ENCODE measurements at places on chromosomes 6 and 20.

DNA sequence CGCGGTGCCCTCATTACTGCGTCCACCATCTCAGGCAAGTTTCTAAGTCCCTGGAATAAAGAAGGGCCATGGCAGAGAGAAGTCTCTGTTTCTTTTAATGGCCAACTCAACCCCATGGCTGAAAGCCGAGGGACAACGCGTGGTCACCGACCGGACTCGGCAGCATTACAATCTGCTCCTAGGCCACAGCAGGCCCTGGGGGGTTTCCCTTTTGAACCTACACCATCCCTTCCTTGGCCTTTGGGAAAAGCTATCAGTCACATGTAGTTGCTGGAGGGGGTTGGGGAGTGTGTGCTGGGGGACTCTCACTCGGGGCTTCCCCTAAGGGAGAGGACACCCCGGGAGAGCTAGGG is 11.1 kb upstream of the FAM83C start:
- DNase-seq, result no peak

DNA sequence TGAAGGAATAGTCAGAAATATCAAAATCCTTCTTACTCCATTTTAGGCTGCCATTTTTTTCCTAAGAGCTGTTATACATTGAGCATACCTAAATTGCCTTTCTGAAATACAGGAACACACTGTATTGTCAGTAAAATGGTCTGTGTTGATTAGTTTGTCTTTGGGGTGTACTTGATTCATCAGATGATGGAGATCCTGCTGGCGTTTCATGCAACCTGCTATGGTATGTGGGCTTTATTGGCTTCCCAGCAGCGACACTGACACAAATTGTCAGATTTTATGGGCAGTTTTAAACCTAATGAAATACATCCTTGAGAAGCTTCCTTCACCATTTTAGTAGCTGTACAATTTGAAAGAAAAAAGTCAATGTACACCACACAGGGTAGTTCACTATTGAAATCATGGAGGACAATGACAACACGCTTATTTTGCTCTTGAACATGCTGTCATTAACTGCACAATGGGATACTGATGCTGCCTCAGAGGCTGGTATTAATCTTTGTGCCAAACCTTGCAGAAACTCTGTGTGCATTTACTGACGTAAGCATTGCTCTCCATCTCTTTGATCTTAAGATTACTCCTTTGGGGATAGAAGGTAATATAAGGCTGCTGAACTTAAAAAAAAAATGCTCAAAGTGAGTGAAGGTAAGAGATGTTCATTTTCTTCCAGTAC is 124.9 kb downstream of the LAMA2 start:
- no peak for DNase-seq

- DNase-seq, result no peak
These were observed 277.1 kb downstream of the SYNE1 start for GRCh38 chr6:152360034-152360433.

DNA sequence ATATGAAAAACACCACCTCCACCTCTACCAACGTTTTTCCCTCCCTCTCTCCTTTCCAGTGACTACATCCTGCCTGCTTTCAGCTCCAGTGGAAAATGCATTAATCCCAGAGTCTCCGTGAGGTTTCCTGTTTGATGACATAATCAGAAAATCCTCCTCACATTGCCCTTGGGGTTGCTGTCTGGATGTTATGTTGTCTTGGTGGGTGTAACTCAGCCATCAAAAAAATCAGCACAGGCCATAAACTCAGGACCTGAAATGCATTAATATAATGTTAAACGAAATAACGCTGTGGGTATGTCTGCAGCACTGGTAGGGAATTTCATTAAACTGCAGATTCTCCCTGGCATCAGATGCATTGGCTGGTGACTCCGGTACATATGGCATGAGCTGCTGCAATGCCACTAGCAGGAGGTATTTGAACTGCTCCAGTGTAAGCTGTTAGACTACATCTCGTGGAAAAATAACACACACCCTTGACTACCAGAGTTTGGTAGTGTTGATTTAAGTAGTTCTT is 297.8 kb downstream of the PRL start:
- no peak for DNase-seq

GRCh38 chr6:169119669-169120068 is 134.0 kb downstream of the THBS2 start:
- DNase-seq, result no peak

DNA sequence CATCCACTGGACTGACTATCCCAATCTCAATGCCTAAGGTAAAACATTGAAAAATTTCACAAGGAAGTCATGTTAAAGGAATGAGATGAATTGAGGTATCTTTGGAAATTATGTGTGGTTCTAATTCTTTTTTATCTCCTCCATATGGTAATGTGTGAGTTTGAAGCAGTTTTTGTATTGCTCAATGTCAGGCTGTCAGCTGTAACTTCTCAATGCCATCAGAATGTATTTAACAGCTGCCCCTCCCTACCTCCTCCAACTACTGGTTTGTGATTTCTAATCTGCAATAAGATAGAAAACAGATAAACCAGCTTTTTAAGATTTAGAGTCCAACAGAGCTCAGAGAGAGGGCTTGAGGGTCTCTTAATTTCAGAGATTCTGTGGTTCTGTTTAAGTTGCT is 1005.8 kb upstream of the ADGRB3 start:
- no peak for DNase-seq

DNA sequence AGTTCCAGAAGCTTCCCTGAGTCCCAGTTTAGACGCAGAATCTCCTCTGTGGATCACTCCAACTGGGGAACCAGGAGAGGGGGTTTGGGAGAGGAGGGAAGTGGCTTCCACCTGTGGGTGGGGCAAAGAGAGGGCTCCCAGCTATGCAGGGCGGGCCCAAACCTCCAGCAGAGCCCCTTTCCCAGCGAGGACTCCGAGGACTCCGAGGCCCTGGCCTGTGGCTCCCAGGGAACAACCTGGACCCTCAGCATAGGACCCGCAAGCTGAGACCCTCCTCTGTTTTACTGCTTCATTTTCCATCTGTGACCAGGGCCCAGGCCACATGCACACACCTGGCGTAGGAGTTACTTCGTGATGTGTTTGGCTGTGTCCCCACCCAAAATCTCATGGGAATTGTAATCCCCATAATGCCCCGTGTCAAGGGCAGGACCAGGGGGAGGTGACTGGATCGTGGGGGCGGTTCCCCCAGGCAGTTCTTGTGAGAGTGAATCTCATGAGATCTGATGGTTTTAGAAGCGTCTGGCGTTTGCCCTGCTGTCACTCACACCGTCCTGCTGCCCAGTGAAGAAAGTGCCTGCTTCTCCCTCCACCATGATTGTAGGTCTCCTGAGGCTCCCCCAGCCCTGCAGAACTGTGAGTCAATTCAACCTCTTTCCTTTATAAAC is 27.9 kb downstream of the NTSR1 start:
- no peak for DNase-seq

GRCh38 chr6:144912474-144912873 is 627.3 kb downstream of the UTRN start:
- no peak for DNase-seq

DNA sequence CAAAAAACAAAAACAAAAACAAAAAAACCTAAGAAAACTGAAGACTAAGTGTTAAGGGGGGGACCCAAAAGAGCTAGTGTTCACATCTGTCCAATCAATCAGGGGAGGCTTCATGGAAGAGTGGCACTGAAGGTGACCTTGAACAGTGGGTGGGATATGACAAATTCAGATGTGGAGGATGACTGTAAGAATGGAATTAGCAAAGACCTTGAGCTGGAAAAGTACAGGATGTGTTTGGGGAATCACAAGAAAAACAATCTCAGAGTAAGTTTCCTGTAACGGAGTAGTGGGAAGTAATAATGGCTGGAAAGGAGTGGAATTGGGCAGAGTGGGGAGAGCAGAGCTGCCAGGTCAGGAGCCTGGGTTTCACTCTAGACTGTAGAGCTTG is 2.9 kb upstream of the IER3 start:
- no peak for DNase-seq

DNA sequence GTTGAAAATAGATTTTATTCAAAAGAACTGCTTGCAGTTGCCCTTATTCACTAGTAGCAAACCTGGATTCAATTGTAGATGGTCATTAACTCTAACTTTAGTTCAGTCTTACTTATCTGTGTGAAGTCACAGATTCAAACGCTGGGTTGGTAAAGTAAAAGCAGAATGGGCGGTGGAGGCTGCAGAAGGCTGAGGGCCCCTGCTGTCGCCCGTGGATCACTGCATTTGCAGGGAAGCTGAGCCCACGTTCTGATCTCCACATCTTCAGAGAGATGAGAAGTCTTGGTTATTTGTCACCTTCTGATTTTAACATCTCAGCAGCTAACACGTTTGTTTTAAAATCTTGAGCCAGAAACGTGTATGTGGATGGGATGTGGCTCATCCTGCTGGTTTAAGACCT is 75.1 kb downstream of the SNX9 start:
- DNase-seq, result no peak

DNA sequence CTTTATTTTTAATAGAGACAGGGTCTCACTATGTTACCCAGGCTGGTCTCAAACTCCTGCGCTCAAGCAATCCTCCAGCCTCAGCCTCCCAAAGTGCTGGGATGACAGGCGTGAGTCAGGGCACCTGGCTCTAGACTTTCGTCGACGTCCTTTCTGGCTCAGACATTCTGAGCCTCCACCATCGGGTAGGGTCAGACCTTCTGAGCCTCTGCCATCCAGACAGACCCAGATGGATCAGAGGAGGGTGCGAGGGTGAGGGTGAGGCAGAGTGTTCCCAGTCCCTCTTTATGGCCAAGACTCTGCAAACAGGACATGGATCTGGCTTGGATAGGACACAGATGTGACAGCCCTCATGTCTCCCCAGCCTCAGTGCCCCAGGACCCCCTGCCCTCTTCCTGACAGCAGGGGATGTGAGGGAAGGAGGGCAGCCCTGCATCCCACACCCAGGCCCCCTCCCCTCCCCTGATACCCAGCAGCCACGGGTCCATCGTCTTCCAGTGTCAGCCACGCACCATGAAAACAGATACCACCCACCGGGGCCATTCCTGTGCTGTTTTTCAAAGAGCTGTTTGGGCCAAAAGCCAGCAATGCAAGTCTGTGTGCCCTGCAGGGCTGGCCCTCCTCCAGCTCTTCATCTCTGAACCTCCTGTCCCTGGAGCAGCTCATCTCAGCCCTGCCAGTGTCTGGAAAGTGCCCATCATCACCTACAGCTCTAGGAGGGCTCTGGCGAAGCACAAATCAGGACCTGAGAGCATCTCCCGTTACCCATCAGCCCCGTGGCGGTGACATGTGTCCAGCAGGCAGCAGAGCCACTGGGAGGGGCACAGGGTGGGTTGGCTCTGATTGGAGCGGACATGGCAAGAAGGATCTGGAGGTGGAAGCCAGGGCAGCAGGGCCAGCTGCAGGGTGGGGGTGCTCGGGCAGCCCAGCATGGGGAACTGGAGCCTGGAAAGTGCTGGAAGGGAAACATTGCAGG is 208.4 kb downstream of the PREX1 start:
- no peak for DNase-seq

DNA sequence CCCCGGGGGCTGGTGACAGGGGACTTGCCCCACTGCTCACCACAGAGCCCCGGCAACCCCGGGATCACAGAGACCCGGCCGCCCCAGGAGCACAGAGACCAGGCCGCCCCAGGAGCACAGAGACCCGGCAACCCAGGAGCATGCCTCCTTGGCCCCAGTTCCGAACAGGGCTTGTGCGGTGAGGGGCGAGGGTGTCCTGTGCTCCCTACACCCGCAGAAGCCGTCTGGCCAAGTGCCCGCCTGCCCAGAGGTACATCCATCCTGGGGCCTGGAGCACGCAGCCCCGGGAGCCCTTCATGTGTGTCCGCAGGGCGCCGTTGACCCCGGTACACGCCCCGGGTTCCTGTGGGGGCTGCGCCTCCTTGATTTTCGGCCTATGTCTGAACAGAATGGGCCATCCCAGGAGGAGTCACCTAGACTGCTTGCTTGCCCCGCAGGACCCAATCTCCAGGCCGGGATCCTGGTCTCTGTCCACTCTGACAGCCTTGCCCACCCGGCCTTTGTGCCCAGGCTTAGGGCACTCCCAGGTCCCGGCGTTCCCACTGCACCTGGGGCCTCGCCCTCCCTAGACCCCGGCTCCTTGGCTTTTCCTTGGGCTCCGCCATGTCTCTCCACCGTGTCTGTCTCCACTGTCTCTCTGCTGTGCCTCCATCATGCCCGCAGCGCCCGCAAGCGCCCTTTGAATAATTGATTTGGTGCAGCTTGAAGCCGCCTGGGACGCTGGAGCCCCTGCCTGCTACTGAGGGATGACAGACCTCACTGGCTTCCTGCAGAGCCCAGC is 219.8 kb downstream of the ERMARD start:
- no peak for DNase-seq

- DNase-seq, result no peak
These were observed 88.7 kb downstream of the ZHX3 start for GRCh38 chr20:41228858-41229257.

DNA sequence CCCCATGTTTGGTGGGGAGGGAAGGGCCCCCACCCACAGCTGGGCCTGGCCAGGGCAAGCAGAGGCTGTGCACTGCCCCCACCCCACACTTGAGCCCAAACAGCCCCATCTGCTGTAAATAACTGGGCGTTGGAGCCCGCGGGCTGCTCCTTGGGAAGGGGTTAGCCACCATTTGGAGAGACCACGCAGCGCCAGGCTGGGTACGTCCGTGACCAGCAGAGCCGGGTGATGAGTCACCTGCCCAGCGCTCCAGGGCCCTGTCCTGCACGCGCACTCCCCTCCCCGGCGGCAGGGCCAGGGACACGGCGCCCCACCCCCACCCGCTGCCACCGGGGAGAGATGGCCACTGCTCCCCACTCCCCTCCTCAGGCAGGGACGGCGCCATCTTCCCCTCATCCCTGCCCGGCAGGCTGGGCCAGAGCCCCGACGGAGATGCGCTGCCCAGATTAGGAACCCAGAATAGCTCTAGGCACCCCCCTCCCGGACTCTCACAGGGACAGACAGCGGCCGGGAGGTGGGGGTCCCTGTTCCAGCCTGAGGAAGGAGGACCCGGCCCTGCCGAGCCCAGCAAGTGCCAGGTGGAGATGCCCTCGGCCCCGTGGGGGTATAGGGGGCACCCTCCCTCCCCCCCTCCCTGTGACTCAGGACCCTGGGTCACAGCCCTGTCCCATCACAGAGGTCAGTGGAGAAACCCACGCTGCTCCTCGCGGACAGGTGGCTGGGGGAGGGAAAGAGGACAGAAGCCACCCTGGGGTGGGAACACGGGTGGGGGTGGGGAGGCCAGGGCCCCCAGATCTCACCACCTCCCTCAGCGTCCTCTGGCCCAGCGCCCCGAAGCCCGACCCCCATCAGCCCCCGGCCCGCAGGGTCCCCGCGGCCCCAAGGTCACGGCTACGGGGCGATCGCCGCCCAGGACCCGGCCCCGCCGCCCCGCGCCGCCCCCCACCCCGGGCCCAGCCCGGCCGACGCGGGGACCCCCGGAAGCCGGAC is 642 bp downstream of the EEF1A2 start:
- DNase-seq, result no peak

- DNase-seq, result no peak
These were observed 326.6 kb upstream of the SASH1 start for GRCh38 chr6:148016013-148016412.

Data from GM20000 (cell line).